ENCODE measurements at places on chromosomes 2 and 18.
A peak's percentile ranks its signal among the peaks of the same experiment; 100 is the strongest.

GRCh38 chr18:54991981-54992380 lies 32.7 kb upstream of the CCDC68 start:
- DNase-seq, result no peak

GRCh38 chr2:152555048-152555447 lies 162.2 kb downstream of the PRPF40A start:
- no peak for DNase-seq

- no peak for DNase-seq
Measured at GRCh38 chr2:113255140-113256070, 23.3 kb downstream of the PAX8 start.

DNA sequence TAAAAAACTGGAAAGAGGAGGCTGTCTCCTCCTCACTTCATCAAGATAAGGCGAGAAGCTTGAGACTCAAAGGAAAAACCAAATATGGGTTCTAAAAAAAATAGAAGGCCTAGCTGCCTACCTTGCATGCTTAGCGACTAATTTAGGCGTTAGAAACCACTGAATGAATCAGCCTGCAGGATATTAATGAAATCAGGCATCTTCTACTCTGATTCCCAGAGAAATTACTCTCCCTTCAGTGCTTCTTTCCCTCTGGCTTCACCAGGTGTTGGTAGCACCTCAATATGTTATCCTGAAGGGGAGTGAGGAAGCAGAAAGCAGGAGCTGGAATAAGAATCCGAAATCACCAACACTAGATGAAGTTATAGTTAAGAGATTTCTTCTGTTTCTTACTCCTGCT lies 749.8 kb upstream of the NRXN1 start:
- DNase-seq, result no peak

- DNase-seq, result peak; percentile 71
Measured at GRCh38 chr2:98730707-98731040, 258 bp downstream of the MGAT4A start.

- DNase-seq, result no peak
Measured at GRCh38 chr2:106530866-106531265, 43.7 kb downstream of the CD8B2 start.

DNA sequence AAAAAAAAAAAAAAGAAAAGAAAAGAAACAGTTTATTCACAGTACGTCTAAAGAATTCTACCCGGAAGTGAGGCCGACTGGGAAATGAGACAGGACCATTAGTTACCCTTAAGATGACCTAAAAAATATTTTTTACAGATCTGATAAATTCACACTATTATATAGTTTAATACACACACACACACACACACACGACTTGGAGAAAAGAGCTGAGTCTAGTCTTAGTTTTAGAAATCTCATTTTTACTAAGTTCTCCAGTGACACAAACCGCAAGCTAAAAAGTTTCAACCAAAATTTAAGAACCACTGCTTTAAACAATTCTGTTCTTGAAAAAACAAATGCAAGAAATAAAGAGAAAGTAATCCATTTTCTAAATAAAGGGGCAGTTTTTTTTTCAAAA lies 27.1 kb downstream of the ST3GAL5 start:
- DNase-seq, result no peak

- no peak for DNase-seq
Measured at GRCh38 chr2:10989151-10989550, 77.4 kb downstream of the KCNF1 start.

GRCh38 chr18:421247-422155 lies 79.0 kb downstream of the COLEC12 start:
- DNase-seq, result no peak

DNA sequence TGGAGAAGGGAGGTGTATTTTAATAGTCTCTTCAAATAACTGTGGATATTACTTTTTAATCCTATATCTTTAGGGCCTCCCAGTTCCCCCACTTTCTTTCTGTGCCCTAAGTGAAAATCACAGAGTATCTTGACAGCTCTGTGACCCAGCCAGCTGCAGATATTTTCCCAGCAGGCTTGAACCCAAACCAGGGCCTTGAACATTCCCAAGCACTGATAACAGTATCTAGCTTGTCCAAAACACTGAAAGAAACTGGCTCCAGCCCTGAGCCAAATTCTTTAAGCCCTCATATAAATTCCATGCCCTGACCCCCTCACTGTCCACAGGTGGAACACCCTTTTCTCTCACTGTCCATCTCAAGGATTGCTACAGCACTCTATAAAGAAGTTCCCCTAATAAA lies 388.1 kb upstream of the CHAC2 start:
- no peak for DNase-seq

- no peak for DNase-seq
Measured at GRCh38 chr2:3290655-3291054, 87.0 kb downstream of the EIPR1 start.

- DNase-seq, result no peak
Measured at GRCh38 chr2:59190518-59190917, 949.4 kb upstream of the FANCL start.

- no peak for DNase-seq
Measured at GRCh38 chr2:8761529-8762164, 75.8 kb downstream of the KIDINS220 start.

- no peak for DNase-seq
Measured at GRCh38 chr2:199339891-199340605, 117.7 kb downstream of the SATB2 start.

DNA sequence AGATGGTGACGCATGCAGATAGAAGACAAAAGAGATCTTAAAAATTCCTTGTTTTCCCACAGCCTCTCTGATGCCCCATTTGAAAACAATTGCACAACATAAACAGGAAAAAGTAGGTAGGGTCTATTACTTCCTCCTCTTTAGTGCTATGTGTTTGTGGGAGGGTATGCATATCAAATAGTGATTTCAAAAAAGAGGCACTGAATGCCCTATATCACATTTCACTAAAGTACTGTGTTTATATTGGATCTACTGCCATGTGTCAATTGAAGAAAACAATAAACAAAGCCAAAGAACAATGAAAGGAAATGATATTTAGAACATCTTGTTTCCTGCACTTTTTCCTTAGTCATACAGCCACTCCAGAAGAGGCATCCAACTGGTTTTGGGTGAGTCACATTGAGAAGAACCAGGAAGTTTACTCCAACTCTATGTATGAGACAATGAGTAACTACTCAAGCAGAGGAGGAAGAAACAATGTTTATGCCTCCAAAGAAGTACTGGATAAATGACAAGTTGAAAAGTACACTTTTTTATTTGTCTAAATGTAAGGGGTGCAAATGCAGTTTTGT lies 583.6 kb downstream of the FBXO15 start:
- no peak for DNase-seq

DNA sequence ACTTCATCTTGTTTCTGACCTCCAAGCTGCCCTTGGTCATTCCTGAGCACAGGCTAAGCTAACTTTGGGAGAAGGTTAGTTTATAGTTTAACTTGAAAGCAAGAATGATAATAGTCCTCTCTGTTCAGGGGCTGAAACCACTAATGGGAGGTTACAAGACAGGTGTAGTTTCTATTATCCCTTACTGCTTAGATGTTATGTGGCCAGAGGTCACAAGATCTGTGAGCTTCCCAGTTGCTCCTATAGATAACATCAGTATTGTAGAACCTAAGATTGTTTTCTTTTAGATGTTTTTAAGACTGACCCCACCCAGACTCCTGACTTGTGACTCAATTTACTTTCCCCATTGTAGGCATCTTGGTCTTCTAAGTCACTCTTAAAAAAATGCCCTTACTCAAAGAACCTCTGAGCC lies 94.8 kb upstream of the LPIN2 start:
- no peak for DNase-seq

DNA sequence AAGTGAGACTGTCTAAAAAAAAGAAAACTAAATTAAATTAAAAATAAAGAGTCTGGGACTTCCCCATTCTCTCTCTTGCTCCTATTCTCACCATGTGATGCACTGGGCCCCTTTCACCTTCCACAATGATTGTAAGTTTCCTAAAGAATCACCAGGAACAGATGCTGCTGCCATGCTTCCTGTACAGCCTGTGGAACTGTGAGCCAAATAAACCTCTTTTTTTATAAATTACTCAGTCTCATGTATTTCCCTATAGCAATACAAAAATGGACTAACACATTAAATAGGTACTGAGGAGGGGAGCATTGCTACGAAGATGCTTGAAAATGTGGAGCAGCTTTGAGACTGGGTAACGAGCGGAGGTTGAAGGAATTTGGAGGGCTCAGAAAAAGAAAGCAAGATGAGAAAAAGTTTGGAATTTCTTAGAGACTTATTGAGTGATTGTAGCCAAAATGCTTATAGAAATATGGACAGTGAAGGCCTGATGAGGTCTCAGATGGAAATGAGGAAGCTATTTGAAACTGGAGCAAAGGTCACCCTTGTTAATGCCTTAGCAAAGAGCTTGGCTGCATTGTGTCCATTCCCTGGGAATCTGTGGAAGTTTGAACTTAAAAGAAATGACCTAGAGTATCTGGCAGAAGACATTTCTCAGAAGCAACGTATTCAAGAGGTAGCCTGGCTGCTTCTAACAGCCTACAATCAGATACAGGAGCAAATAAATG lies 128.7 kb downstream of the EIPR1 start:
- DNase-seq, result no peak

- peak; percentile 63 for DNase-seq
Measured at GRCh38 chr18:903701-904100, 970 bp upstream of the ADCYAP1 start.

DNA sequence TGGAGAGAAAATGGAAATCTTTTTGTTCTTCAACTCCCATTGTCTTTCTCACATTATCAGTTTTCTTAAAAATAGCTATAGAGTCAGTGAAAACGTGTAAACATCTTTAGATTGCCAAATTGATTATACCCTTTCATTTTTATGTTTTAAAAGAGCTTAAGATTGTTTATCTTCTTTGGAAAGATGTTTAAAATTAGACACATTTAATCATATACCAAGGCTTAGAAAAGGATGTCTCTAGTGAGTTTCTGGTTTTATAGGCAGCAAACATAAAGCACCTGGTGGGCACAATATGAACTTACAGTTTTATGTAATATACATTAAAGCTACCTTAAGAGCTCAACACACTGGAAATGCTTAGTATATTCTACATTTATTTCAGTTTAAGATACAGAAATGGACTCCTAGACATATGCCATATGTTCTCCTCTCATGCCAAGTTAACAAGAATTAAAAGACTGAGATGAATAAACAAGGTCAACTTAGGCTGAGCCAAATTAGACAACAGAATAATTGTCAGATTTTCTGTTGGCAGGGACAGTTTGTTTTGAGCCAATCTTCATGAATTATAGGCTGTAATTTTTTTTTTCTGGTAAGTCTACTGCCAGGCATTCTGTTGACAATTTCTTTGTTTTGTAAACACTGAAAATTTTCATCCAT lies 112.7 kb downstream of the OTX1 start:
- DNase-seq, result no peak

DNA sequence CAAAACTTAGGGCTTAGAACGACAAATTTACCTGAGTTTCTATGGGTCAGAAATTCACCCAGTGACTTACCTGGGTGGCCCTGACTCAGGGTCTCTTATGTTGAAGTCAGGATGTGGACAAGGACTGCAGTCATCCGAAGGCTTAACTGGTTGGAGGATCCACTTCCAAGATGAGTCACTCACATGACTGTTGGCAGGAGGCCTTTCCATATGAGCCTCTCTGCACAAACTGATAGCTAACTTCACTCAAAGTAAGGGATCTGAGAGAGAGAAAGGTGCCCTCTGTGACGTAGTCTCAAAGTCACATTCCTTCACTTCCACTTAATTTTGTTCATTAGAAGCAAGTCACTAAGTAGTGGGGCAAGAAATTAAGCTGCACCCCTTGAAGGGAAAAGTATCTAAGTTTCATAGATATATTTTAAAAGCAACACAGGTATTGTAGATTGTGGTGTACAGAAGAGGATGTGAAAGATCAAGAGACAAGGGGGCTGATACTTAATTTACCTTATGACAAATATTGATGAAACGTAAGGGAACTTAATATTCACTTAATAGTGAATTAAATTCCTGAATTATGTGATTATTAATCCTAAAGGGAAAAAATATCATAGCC lies 48.4 kb downstream of the TANK start:
- no peak for DNase-seq
